Type B pancreatic cell (in vitro differentiated cells): ENCODE measurements at places on chromosomes 3 and 15. TPM values are rescaled to one million over a fixed set of nuclear protein-coding genes. Genes with fewer than 3 reads are reported as not detected.

DNA sequence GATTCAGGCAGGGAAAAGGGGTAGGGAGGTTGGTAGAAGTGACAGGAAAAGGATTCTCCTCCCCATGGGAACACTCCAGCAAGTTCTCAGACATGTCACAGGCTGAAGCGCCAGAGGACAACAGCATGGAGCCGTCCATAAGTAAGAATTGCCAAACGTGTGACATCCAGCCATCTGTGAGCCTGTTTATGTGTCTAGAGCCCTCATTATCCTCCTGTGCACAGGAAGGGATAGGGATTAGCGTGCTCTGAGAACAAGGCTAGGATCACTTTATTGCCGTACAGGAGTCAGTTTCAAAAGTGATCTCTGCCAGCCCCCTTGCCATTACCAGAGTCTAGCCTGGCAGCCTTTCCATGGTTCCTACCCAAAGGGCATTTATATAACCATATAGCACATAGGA, 549.5 kb downstream of the NTRK3 start:
- no peak for DNase-seq

- no peak for DNase-seq
Observed at GRCh38 chr15:94843060-94843459, 611.7 kb downstream of the MCTP2 start.

- no peak for DNase-seq
Observed at GRCh38 chr3:160049565-160049964, 60.9 kb downstream of the IL12A start.

The FBXO40 gene
- total RNA-seq: not detected in 2 replicates

The HHLA2 gene
- 2.3 and 3.9 TPM in 2 replicates for total RNA-seq
